ENCODE measurements at places on chromosomes 1 and 21.
A peak's percentile ranks its signal among the peaks of the same experiment; 100 is the strongest.

DNA sequence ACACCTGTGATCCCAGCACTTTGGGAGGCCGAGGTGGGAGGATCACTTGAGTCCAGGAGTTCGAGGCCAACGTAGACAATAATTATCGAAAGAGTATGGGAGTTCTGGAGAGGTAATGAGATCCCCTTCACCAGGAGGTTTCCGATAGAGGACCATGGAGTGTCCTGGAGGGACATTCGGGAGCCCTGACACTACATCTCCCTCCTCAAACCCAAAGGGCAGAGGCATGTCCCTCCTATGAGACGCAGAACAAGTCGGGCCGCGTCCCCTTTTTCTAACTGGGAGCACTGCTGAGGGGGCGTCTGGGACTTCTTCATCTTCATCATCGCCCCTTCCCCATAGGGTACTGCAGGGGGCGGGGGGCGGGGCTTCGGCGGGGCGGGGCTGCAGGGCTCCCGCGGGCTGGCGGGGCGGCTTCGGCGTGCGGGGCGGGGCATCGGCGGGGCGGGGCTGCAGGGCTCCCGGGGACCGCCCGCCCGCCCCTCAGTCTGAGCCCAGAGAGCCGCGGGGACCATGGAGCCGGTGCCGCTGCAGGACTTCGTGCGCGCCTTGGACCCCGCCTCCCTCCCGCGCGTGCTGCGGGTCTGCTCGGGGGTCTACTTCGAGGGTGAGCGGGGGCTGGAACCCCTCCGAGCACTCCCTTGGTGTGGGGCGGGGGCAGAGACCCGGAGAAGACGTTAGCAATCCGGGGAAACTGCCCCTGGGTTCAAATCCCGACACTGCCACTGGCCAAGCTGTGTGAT lies at the start of gene THEMIS2:
Gene THEMIS2, plus strand, starts transcription at position 486 of the 743 bp plus-strand sequence. Its CDS starts 28 bp downstream, at position 514.
- peak; percentile 81 for DNase-seq

DNA sequence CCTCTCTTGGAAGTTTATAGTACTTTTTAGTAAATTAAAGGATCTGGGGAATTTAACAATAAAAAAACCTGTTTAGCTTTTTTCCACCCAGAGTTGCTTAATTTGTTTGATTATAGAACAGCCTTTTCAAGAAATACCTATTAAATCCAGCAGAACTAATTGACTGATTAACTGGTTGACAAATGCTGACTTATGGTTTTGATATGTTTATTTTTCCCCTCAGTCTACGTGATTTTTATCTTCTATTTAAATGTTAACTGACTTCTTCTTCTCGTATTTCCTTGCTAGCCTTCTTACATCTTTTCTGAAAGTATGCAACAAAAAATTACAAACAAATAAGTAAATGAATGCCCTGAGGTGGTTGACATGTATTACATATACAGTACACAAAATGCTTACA lies 302.9 kb upstream of the SPAG17 start:
- no peak for DNase-seq

- DNase-seq: no peak
Observed at GRCh38 chr1:1130206-1131120, 14.6 kb upstream of the C1orf159 start.

- no peak for DNase-seq
Observed at GRCh38 chr1:95744731-95745130, 510.7 kb downstream of the RWDD3 start.

All from GM23248 (cell line).